Activated gamma-delta T cell treated with anti-CD3 and anti-CD28 coated beads, Interleukin-2, amount 50 U/mL, for 16 hours (primary cell): ENCODE measurements at places on chromosomes 1 and 21.

GRCh38 chr1:155474146-155474545 lies 88.5 kb downstream of the ASH1L start:
- no peak for DNase-seq

DNA sequence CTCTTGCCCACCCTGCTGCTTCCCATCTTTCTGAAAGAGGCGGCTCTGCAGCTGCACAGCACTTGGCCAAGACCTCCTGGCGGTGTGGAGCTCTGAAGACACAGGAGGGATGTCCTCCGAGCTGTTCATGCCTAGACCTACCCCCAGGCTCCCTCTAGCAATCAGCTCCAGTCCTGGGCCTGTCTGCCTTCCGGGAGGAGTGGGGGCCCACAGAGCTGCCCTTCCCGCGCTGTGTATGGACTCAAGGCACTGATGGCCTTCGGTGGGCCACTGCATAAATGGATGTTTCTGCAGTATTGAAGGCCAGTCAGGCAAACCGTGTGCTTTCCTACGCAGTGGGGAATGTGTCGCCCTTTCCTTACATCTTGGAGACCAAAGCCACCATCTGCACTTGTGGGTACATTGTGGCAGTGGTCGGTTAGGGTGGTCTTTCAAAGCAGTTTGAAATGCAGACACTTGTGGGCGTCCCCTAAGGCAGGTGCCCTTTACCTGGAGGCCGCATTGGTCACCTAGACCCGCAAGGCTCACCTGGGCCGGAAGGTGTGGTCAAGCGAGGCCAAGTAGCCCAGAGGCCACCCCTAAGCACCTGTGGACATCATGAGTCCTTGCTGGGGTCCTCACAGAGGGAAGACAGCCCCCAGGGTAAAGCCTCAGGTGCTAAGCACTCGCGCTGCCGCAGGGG lies 912 bp upstream of the PKNOX1 start:
- DNase-seq = no peak

GRCh38 chr1:198908995-198909394 lies 270.2 kb downstream of the PTPRC start:
- no peak for DNase-seq

GRCh38 chr21:14533499-14534428 lies 12.4 kb downstream of the SAMSN1 start:
- no peak for DNase-seq

GRCh38 chr1:52153898-52154297 lies 12.0 kb downstream of the ZFYVE9 start:
- no peak for DNase-seq
